ENCODE measurements at places on chromosomes 5 and 9.

DNA sequence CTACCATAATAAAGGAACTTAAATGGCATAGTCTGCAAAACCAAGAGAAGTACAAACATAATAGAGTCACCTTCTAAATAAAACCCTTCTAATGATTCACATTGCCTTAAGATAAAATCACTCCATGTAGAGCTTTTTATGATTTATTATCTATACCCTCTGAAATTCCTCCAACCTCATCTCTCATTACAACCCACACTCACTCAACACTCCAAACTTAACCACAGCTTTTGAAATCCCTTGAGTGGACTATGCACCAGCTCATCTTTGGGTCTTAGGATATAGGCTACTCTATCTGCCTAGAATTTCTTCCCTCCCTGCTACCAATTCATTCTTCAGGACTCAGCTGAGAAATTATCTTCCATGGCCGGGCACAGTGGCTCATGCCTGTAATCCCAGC is 122.5 kb downstream of the CETN3 start:
- H3K4me1 ChIP-seq: no peaks in the 10 kb centered on the region
- H3K36me3 ChIP-seq: no peaks in the 10 kb centered on the region
- H3K27me3 ChIP-seq: no peaks in the 10 kb centered on the region
- no peak overlapping the region for H3K4me3 ChIP-seq
- H3K27ac ChIP-seq: no peak overlapping the region
- no peak for ATAC-seq

GRCh38 chr5:113266227-113266912 is 168.4 kb downstream of the TSSK1B start:
- H3K27ac ChIP-seq: no peak overlapping the region
- H3K27me3 ChIP-seq: no peaks in the 10 kb centered on the region
- no peak overlapping the region for H3K4me3 ChIP-seq
- no peaks in the 10 kb centered on the region for H3K36me3 ChIP-seq
- no peak for ATAC-seq

- no peaks in the 10 kb centered on the region for H3K27me3 ChIP-seq
- H3K36me3 ChIP-seq: no peaks in the 10 kb centered on the region
- H3K27ac ChIP-seq: no peak overlapping the region
- H3K4me3 ChIP-seq: no peak overlapping the region
- ATAC-seq: no peak
Observed at GRCh38 chr5:56055287-56055686, 60.5 kb upstream of the IL6ST start.

GRCh38 chr5:60630179-60630578 is 69.8 kb downstream of the DEPDC1B start:
- no peaks in the 10 kb centered on the region for H3K36me3 ChIP-seq
- H3K27ac ChIP-seq: no peak overlapping the region
- no peak overlapping the region for H3K4me3 ChIP-seq
- no peaks in the 10 kb centered on the region for H3K27me3 ChIP-seq
- ATAC-seq: no peak

DNA sequence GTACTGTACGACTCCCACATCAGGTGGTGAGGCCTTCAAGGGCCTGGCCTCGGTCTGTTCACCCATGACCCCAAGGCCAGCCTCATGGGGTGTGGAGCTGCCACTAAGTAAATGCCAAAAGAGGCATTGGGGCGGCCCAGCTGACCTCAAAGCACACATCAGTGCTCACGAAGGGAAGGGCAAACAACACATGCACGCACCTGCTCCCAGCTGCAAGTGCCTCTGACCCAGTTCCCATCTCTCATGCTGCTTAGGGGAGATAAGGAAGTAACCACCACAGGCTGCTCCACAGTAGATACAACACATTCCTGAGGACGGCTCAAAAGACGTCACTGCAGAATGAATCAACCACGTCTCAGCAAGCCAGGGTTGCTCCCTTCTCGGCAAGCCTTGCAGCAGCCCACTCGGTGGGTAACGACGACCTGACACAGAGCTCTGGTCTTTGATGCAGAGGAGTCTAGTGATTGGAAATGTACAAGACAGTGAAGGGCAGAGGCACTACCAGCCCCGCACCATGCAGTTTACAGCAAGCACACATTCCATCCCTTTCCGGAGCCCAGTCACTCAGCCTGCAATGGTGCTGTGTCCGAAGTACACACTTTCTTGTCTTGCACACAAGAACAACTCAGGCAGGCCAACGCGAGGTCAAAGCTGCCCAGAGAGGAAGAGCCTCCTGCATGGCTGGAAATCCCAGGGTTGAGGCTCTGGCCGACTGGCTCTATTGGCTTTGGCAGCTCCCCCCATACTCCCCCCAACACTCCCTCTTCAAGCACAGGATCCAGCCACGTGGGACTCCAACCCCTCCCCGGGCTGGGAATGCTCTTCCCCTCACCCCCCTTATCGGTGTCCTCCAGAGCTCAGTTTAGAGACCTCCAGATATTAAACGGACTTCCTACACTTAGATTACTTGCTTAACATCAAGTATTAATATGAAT is 31.8 kb downstream of the FABP6 start:
- H3K4me3 ChIP-seq: no peak overlapping the region
- H3K27me3 ChIP-seq: no peaks in the 10 kb centered on the region
- H3K36me3 ChIP-seq: peaks cover 4% of the 10 kb centered on the region
- no peaks in the 10 kb centered on the region for H3K4me1 ChIP-seq
- ATAC-seq: peak; percentile 42

GRCh38 chr9:92639791-92640271 is 30.1 kb downstream of the IPPK start:
- H3K4me1 ChIP-seq: no peaks in the 10 kb centered on the region
- H3K27me3 ChIP-seq: no peaks in the 10 kb centered on the region
- no peak for ATAC-seq

All from gastroesophageal sphincter (tissue), 4 donors.